ENCODE measurements at places on chromosomes 13 and 19. TPM values are rescaled to one million over a fixed set of nuclear protein-coding genes. Genes with fewer than 3 reads are reported as not detected.

Gene PDE4C
- not detected for total RNA-seq

Gene TMED1
- total RNA-seq, result 7.6 TPM

Gene SEMA6B
- 2.3 TPM for total RNA-seq

Gene CEACAM3
- total RNA-seq, result 0.42 TPM

Gene MEIOSIN
- not detected for total RNA-seq

Gene CBARP
- total RNA-seq, result not detected

Gene SIGLEC6
- 0.46 TPM for total RNA-seq

Gene CNN1
- not detected for total RNA-seq

Gene LGALS4
- 9.8 TPM for total RNA-seq

Gene CIC
- 134 TPM for total RNA-seq

Gene TSSK6
- total RNA-seq, result 4.4 TPM

Gene LILRA1
- not detected for total RNA-seq

Gene NDUFA7
- total RNA-seq, result 50.3 TPM

Gene PRSS57
- 0.27 TPM for total RNA-seq

Gene NMRK2
- not detected for total RNA-seq

- no peak for DNase-seq
Measured at GRCh38 chr13:86135856-86136255, 336.6 kb upstream of the SLITRK6 start.

GRCh38 chr13:50074843-50075242 lies 59.6 kb downstream of the KCNRG start:
- DNase-seq, result no peak

DNA sequence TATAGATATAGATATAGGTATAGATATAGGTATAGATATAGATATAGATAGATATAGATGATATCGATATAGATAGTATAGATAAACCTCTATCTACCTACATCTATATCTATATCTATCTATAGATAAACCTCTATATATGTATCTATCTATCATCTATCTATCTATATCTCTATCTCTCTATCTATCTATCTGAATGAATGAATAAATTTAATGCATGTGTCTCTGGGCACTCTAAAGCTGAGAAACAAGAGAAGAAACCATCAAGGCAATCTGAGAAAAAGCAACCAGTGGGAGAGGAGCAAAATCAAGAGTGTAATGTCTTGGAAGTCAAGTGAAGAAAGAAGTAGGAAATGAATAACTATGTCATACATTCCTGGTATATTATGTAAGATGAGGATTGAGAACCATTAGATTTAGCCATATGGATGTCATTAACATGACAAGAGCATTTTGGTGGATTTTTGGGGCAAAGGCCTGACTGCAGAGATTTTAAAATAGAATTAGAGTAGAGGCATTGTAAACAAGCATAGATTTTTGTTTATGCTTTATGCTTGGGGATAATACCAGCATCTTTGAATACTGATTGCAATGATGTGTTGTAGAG lies 1262.7 kb upstream of the MIR17HG start:
- no peak for DNase-seq

DNA sequence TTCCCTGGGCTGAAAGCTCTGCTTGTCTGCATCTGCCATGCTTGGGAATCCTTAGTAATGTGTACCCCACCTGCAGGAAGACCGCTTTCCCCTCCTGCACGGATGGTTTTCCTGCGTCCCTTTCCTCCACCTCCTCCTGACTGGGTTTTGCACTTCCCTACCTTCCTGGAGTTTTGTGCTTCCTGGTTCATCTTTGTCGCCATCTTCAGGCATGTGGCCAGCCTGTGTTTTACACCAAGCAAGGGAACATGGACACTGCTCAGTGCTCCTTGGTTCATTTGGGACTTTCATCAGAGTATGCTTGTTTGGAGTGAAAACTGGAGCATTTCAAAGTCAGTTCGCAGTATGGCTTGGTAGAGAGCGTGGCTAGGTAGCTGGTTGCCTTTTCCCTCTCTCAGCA lies 30.7 kb downstream of the ERICH6B start:
- DNase-seq, result no peak

- DNase-seq, result no peak
Measured at GRCh38 chr19:3073159-3073563, 10.9 kb upstream of the TLE5 start.

- DNase-seq, result peak; percentile 61
Measured at GRCh38 chr13:74289861-74290773, 155.9 kb upstream of the KLF12 start.

DNA sequence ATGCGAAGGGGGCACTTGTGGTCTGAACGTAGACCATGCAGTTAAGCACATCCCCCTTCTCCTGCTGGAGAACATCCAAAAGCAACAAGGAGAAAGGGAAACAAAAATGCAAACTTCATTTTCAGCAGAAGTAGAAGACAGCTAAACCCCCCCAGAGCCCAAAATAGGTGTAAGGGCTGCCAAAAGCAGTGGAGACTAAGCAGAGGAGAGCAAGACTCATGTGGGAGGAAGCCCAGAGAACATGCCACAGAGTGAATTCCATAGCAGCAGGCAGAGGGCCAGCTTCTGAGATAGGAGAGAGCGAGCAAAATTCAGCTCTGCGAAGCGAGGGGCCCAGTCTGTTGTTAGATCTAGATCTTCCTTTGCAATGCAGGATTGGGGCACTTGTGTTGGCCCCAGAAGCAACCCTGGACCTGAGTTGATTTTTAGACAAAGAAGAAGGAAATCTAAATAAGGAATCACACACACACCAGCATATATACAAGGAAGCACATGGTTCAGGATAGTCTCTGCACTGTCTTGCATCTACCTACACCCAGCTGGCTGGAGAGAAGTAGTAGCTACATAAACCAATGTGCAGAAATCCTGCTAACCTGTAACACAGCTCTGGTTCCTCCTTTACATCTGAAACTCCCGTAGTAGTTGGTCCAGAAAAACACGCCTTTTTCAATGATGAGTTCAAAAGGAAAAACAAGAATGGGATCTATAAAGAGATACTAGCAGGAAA lies 199.6 kb downstream of the SPRY2 start:
- no peak for DNase-seq

GRCh38 chr13:28492569-28493367 lies 2.2 kb downstream of the FLT1 start:
- DNase-seq, result peak; percentile 75

- DNase-seq, result no peak
Measured at GRCh38 chr19:16919496-16919895, 30.7 kb downstream of the F2RL3 start.

- DNase-seq, result no peak
Measured at GRCh38 chr13:104871456-104871855, 1664.0 kb downstream of the EFNB2 start.

- no peak for DNase-seq
Measured at GRCh38 chr19:5018224-5019015, 49.5 kb downstream of the KDM4B start.
